Kidney (tissue), 22 donors: ENCODE measurements at places on chromosomes 7 and 10. TPM values are rescaled to one million over a fixed set of nuclear protein-coding genes. Genes with fewer than 3 reads are reported as not detected.

TMEM236 gene
- 1.9 TPM for total RNA-seq

ADAM22 gene
- total RNA-seq = 7.9 TPM

BAZ1B gene
- 52.0 TPM for total RNA-seq

UPK3B gene
- 1.9 TPM for total RNA-seq

VGF gene
- 0.38 TPM for total RNA-seq

ITIH5 gene
- total RNA-seq = 13.1 TPM

ADGRA1 gene
- 0.91 TPM for total RNA-seq

NANOS1 gene
- 1.1 TPM for total RNA-seq

ATP6V1F gene
- total RNA-seq = 161 TPM

CLDN4 gene
- total RNA-seq = 342 TPM

SEMA3E gene
- total RNA-seq = 1.1 TPM

HOXA7 gene
- 31.3 TPM for total RNA-seq

ACHE gene
- total RNA-seq = 3.6 TPM

DNA sequence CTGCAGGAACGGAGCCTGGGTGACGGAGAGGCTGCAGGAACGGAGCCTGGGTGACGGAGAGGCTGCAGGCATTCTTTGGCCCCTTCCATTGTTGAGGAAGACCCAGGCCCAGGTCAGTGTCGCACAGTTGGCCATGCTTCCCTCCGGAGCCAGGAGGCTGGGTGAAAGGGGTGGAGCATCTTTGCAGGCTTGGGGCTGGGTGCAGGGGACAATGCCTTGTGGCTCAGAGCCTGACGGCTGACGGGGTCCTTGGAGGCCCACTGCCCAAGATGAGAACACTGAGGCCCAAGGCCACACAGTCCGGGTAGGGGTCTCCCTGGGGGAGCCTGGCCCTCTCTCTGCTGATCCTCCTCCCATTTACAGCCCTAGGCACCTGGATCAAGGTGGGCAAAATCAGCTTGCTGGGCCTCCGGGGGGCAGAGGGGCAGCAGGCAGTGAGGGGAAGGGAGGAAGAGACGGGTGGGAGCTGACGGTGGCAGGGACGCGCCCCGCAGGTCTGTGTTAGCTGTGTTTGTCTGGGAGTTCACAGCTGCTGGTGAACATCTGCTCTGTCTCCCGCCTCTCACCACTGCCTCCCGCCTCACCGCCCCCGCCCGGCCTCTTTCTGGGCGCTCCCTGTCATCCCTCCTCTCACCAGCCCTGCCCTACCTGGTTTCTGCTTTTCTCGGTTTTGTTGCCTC lies 30.6 kb upstream of the PCBD1 start:
- no peak overlapping the region for H3K27ac ChIP-seq
- no peaks in the 10 kb centered on the region for H3K4me1 ChIP-seq
- no peak for DNase-seq
- H3K36me3 ChIP-seq = no peaks in the 10 kb centered on the region

DNA sequence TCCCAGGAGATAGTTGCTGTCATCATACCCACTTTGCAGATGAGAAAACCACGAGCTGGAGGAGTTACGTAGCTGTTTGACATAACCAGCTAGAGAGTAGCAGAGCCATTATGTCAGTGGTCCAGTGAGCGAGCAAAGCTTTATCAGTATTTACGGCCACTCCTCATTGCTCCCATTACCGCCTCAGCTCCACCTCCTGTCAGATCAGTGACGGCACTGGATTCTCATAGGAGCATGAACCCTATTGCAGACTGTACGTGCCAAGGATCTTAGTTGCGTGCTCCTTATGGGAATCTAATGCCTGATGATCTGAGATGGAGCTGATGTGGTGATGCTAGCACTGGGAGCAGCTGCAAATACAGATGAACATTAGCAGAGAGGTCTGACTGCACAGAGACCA lies 9.2 kb upstream of the SFMBT2 start:
- H3K27me3 ChIP-seq = peaks cover 9% of the 10 kb centered on the region
- no peak overlapping the region for H3K4me3 ChIP-seq
- H3K4me1 ChIP-seq = no peaks in the 10 kb centered on the region
- no peak overlapping the region for H3K27ac ChIP-seq
- no peak for DNase-seq

- no peak overlapping the region for H3K4me3 ChIP-seq
- H3K27me3 ChIP-seq = no peaks in the 10 kb centered on the region
- peak overlapping the region; percentile 43 for H3K27ac ChIP-seq
- peaks cover 21% of the 10 kb centered on the region for H3K4me1 ChIP-seq
- peaks cover 3% of the 10 kb centered on the region for H3K36me3 ChIP-seq
Observed at GRCh38 chr10:102515724-102516123, 12.0 kb downstream of the SUFU start.

- no peaks in the 10 kb centered on the region for H3K36me3 ChIP-seq
- H3K4me1 ChIP-seq = no peaks in the 10 kb centered on the region
- no peak overlapping the region for H3K4me3 ChIP-seq
- DNase-seq = no peak
- H3K27me3 ChIP-seq = no peaks in the 10 kb centered on the region
- no peak overlapping the region for H3K27ac ChIP-seq
Observed at GRCh38 chr10:74548676-74549075, 277.7 kb upstream of the KAT6B start.

GRCh38 chr10:130046591-130046990 lies 64.0 kb downstream of the C10orf143 start:
- H3K27me3 ChIP-seq = no peaks in the 10 kb centered on the region
- no peak for DNase-seq
- H3K27ac ChIP-seq = no peak overlapping the region
- H3K4me1 ChIP-seq = no peaks in the 10 kb centered on the region
- no peaks in the 10 kb centered on the region for H3K36me3 ChIP-seq

GRCh38 chr10:86635402-86635801 lies 18.9 kb upstream of the OPN4 start:
- no peaks in the 10 kb centered on the region for H3K36me3 ChIP-seq
- H3K27ac ChIP-seq = no peak overlapping the region
- no peak for DNase-seq
- H3K4me1 ChIP-seq = no peaks in the 10 kb centered on the region
- no peak overlapping the region for H3K4me3 ChIP-seq

DNA sequence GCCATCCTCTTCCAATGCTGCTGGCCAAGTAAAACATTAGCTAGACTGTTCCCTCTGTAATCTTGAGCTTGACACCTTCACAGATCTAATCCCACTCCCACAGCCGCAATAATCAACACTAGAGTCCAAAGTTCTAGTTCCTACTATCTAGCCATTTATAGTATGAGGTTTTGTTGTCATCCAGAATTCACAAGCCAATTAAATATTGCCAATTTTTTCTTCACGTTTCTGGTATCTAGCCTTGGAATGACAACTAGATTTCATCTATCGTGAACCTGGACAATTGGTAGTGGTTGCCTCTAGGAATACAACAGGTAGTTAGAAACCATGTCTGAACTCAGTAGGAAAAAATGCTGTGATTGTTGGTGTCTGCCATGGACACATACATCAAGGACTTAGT lies 10.4 kb downstream of the WASL start:
- no peak overlapping the region for H3K27ac ChIP-seq
- H3K4me1 ChIP-seq = peaks cover 14% of the 10 kb centered on the region
- no peak overlapping the region for H3K4me3 ChIP-seq
- H3K36me3 ChIP-seq = no peaks in the 10 kb centered on the region

DNA sequence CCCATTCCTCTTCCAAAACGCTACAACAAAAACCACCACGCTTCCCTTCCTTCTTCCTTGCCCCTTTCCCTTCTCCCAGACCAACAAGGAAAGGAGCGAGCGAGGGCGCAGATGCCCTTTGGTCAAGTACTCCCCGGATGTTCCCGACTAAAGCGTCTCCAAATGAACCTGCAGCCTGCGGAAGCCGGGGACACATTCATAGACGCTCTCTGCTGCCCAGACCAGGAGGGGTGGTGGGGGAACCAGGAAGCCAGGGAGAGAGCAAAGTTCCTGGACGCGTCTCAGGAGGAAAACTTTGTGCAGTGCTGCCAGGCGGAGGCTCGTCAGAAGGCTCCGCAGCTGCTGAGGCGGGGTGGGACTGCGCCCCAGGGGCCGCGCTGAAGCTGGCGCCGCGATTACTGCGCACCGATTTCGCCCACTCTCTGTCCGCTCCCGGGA lies 754 bp downstream of the SEMA3D start:
- peak overlapping the region; percentile 82 for H3K4me3 ChIP-seq
- H3K27ac ChIP-seq = peak overlapping the region; percentile 59
- no peaks in the 10 kb centered on the region for H3K4me1 ChIP-seq
- H3K27me3 ChIP-seq = no peaks in the 10 kb centered on the region

GRCh38 chr7:140778975-140779374 lies 82.5 kb downstream of the NDUFB2 start:
- no peak for DNase-seq
- H3K27ac ChIP-seq = no peak overlapping the region
- no peaks in the 10 kb centered on the region for H3K4me1 ChIP-seq
- H3K36me3 ChIP-seq = peaks cover 4% of the 10 kb centered on the region
- H3K27me3 ChIP-seq = no peaks in the 10 kb centered on the region

GRCh38 chr7:8035192-8035591 lies 66.6 kb downstream of the GLCCI1 start:
- H3K4me3 ChIP-seq = no peak overlapping the region
- no peak overlapping the region for H3K27ac ChIP-seq
- H3K4me1 ChIP-seq = no peaks in the 10 kb centered on the region

GRCh38 chr10:44374155-44374554 lies 10.7 kb downstream of the CXCL12 start:
- peaks cover 6% of the 10 kb centered on the region for H3K36me3 ChIP-seq
- H3K27ac ChIP-seq = no peak overlapping the region
- H3K27me3 ChIP-seq = no peaks in the 10 kb centered on the region
- H3K4me1 ChIP-seq = no peaks in the 10 kb centered on the region
- no peak overlapping the region for H3K4me3 ChIP-seq

GRCh38 chr7:82183634-82184033 lies 259.9 kb downstream of the CACNA2D1 start:
- no peak overlapping the region for H3K4me3 ChIP-seq
- DNase-seq = no peak
- H3K4me1 ChIP-seq = no peaks in the 10 kb centered on the region
- no peaks in the 10 kb centered on the region for H3K27me3 ChIP-seq

- no peak overlapping the region for H3K27ac ChIP-seq
- DNase-seq = no peak
- no peaks in the 10 kb centered on the region for H3K36me3 ChIP-seq
- H3K4me3 ChIP-seq = no peak overlapping the region
- no peaks in the 10 kb centered on the region for H3K27me3 ChIP-seq
- H3K4me1 ChIP-seq = no peaks in the 10 kb centered on the region
Observed at GRCh38 chr10:3658766-3659165, 126.2 kb downstream of the KLF6 start.

- no peak overlapping the region for H3K4me3 ChIP-seq
- no peak for DNase-seq
- no peaks in the 10 kb centered on the region for H3K4me1 ChIP-seq
- H3K36me3 ChIP-seq = no peaks in the 10 kb centered on the region
- H3K27ac ChIP-seq = no peak overlapping the region
Observed at GRCh38 chr7:95323410-95324129, 762 bp downstream of the PON1 start.

DNA sequence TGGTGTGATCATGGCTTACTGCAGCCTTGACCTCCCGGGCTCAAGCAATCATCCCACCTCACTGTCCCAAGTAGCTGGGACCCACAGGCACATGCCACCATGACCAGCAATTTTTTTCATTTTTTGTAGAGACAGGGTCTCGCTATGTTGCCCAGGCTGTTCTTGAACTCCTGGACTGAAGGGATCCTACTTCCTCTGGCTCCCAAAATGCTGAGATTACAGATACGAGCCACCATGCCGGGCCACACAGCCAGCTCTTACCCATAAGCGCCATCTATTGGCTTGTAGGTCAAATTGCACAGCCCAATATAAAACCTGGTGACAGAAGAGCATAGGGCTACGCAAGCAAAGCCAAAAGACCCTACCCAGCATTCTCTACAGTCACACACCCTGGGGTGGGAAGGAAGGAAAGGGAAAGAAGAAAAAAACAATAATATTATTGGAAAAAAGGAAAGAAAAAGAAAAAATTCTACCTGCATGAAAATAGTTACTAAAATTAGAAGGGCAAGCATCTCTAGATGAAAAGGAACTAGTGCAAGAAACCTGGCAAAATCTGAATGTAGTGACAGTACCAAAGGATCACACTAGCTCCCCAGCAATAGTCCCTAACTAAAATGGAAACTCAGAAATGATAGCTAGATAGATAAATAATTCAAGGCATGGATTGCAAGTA lies 29.4 kb upstream of the AMPH start:
- no peak overlapping the region for H3K4me3 ChIP-seq
- no peaks in the 10 kb centered on the region for H3K36me3 ChIP-seq
- H3K4me1 ChIP-seq = no peaks in the 10 kb centered on the region
- H3K27me3 ChIP-seq = no peaks in the 10 kb centered on the region
- DNase-seq = no peak

DNA sequence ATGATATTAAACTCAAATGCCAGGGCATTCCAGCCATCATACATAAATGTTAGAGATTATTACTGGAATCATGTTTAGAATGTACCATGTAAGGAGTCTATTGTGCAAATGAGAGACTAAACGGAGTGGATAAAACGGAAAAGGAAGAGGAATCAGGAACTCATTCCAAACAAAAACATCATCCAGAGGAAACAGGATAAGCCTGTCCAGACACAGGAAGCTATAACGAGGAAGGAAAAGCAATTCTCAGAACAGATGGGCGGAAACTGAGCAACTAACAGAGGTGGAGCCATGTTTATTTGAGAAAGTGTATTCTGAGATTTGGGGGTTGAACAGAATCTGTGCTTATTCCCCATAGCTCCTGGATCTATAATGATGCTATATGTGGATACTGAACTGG lies 52.3 kb upstream of the TRIM24 start:
- no peaks in the 10 kb centered on the region for H3K36me3 ChIP-seq
- no peaks in the 10 kb centered on the region for H3K4me1 ChIP-seq
- no peak for DNase-seq

- no peak overlapping the region for H3K27ac ChIP-seq
- DNase-seq = no peak
- H3K4me1 ChIP-seq = no peaks in the 10 kb centered on the region
- no peaks in the 10 kb centered on the region for H3K36me3 ChIP-seq
Observed at GRCh38 chr10:104376784-104377300, 23.2 kb downstream of the CFAP58 start.

- no peaks in the 10 kb centered on the region for H3K4me1 ChIP-seq
- no peaks in the 10 kb centered on the region for H3K27me3 ChIP-seq
- H3K4me3 ChIP-seq = no peak overlapping the region
- no peak for DNase-seq
Observed at GRCh38 chr10:65365878-65366277, 1560.0 kb upstream of the LRRTM3 start.

DNA sequence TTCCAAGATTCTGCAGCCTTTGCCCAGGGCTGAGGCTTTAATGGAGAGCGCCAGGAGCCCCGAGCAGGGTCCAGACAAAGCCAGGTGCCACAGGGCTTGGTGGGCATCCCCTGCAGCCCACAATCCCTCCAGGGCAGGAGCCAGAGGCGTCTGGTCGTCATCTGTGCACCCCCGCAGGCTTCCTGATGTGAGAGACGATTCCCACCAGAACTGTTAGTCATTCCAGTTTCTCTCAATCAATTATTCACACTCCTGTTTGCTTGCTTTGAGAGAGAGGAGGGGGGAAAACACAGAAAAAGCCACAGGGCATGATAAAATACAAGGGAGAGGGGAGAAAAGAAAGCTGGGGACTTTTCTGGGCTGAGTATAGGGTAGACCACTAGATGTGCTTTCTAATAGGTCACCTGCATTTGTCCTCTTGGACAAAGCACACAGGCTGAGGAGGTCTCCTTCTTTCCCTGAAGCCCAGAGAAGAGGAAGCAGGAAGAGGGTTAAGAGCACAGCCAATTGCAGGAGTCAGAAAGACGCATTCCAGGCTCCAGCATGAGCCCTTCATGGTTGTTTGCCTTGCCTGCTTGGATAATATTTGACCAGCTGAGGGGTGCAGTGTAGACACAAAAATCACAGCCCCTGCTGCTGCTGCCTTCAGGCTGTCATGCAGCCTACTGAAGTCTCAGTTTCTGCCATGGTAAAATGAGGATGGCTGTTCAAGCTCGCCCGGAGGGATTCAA lies 194.4 kb downstream of the PLXNA4 start:
- no peaks in the 10 kb centered on the region for H3K27me3 ChIP-seq
- H3K4me3 ChIP-seq = peak overlapping the region; percentile 3
- no peaks in the 10 kb centered on the region for H3K36me3 ChIP-seq
